Activated CD8-positive, alpha-beta memory T cell treated with anti-CD3 and anti-CD28 coated beads, Interleukin-2, amount 10 ng/mL, durations not matched to agents 7 days and 5 days (primary cell): ENCODE measurements at places on chromosomes 12 and 14. TPM values are rescaled to one million over a fixed set of nuclear protein-coding genes. Genes with fewer than 3 reads are reported as not detected.

- DNase-seq, result no peak
Observed at GRCh38 chr14:47935332-47935731, 259.9 kb upstream of the MDGA2 start.

DNA sequence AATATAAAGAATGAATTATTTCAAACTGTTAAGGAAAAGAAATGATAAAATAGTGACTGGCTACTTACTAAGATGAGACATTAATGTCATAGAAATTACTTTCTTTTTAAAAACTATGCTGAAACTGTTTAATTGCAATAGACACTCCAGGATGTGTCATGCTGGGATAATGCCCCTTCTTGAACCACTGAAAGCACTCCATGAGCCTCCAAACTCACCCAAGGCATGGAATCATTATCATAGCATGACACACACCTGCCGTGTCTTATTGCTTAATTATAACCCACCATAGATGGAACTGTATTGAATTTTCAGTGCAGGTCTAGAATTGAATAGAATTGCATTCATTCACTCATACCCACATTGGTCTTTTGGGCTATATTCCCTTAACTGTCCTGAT is 4.3 kb downstream of the MBIP start:
- DNase-seq, result no peak

DNA sequence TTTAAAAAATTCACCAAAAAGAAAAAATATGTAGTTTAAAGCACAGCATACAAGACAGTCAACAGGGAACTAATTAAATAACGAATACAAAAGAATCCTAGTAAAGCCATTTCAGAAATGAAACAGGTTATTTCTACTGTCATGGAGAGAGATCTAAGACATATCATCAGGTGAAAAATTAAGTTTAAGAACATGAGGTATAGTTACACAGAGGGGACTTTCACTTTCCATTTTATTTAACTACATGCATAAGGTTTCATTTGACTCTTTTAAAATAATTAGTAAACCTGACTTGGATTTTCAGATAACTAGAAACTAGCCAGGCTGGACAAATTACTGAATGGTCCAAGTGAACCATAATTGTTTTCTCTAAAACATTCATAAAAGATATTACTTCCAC is 11.3 kb downstream of the SEC23A start:
- DNase-seq, result no peak

DNA sequence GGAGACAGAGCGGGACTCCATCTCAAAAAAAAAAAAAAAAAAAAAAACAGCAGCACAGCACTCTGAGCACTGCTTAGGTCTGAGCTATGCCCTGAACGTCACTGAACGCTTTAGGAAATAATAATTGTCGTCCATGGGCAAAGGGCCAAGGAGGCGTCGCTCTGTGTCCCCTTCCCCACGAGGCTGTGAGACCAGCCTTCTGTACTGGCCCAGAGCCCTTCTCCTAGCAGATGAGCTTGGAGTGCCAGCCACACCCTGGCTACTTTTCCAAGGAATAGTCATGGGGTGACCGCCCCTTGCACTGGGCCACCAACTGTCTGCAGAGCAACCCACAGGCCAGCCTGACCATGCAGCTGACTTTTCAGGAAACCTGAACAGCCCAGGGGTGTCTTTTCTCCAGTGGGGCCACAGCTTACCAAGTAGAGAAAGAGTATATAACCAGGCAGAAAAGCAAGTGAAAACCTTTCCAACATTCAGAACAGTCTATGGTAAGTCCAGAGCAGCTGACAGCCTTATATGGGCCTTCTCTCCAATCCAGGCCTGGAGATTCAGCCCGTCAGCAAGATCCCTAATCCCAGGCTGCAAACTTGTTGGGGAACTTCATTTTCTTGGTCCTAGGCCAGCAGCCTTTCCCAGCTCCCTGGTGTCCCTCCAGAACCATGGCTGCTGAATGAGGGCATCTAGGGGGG is 28.5 kb downstream of the CD9 start:
- DNase-seq, result no peak

- no peak for DNase-seq
Observed at GRCh38 chr12:11885261-11886038, 185.3 kb upstream of the BCL2L14 start.

- DNase-seq, result no peak
Observed at GRCh38 chr14:92511453-92512238, 1.9 kb upstream of the RIN3 start.

GRCh38 chr12:46005823-46006222 is 15.4 kb upstream of the SCAF11 start:
- no peak for DNase-seq

GRCh38 chr14:32203928-32204357 is 874 bp upstream of the RNU6-8 start:
- DNase-seq, result peak; percentile 43

- no peak for DNase-seq
Observed at GRCh38 chr12:57309420-57309819, 58.4 kb upstream of the STAC3 start.

Gene GALNT9
- total RNA-seq, result not detected

Gene SERPINA1
- total RNA-seq, result 0.49 TPM

Gene EPS8
- total RNA-seq, result 2.1 TPM

Gene DPPA3
- not detected for total RNA-seq

Gene TBX3
- total RNA-seq, result not detected
